ENCODE measurements at places on chromosomes 13 and 19.

DNA sequence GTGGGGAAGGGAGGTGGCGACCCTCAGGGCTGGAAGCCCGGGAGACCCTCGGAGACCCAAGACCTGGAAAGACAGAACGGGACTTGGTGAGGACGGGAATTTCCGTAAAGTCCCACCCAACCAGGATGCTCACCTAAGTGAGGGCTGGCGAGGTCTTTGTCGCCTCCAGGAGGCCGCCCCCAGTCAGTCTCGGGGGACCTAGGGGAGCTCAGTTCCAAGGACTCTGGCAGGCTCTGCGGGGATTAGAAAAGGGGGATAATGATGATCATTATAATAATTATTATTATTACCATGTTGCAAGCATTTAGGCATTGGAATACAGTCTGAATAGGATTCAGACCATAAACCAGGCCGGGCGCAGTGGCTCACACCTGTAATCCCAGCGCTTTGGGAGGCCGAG lies 9.1 kb upstream of the HSD17B14 start:
- DNase-seq: no peak

- peak; percentile 69 for DNase-seq
Observed at GRCh38 chr19:14147797-14148605, 11.6 kb upstream of the ASF1B start.

- no peak for DNase-seq
Observed at GRCh38 chr13:70985371-70985770, 877.1 kb upstream of the KLHL1 start.

DNA sequence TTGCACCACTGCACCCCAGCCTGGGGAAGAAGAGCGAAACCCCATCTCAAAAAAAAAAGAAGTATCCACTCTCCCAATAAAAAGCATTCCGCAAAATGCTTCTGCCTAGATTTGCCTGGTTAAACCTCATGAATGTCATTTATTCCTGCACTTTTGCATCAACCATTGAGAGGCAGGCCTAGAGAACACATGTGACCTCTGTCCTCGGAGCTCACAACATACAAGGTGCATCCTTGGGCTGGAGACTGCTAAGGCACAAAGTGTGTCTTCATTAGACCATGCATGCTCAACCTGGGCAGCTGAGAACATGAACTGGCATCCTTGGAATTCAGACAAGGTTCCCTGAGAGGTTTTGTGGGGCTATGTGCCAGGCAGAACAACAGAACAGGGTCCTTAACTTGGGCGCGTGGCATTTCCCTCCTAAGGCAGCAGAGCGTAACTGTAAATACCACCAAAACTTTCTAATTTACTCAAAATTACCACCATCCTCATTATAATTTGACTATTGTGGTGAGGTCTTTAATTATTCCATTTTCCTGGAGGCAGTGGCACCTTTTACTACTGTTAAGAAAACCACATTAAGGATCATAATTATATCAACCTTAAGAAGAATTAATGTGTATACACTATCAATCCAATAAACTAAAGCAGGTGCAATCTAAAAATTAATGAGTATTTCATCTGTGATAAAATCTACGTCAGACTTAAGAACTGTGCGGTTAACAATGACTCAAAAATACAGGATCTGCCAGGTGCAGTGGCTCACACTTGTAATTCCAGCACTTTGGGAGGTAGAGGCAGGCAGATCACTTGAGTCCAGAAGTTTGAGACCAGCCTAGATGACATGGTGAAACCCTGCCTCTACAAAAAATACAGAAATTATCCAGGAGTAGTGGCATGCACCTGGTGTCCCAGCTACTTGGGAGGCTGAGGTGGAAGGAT lies 13.8 kb downstream of the RCBTB1 start:
- no peak for DNase-seq

DNA sequence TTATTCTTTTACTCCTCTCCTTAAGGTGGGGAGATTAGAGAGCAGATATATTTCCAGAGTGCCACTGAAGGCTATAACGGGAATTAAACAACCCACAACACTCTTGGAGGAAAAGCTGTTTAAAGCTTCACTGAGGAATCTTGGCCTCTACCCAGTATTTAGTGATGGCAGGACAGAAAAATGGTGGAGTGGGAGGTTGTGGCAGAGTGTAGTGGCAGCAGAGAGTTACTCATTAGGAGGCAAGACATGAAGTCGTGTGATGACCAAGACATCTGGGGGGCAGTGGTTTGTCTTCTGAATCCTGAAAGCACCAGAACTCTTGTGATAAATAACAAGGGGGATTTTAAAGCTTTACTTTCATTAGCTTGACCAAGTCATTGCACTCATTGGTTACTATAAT lies 563.5 kb upstream of the SLITRK5 start:
- DNase-seq: no peak

DNA sequence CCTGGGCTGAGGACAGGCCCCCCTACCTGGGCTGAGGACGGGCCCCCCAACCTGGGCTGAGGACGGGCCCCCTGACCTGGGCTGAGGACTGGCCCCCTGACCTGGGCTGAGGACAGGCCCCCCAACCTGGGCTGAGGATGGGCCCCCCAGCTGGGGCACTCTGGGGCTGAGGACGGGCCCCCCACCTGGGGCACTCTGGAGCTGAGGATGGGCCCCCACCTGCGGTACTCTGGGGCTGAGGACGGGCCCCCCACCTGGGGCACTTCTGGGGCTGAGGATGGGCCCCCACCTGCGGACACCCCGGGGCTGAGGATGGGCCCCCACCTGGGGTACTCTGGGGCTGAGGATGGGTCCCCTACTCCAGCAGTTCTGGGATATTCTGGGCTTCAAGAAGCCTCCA lies 65.5 kb downstream of the RASA3 start:
- no peak for DNase-seq

- DNase-seq: no peak
Observed at GRCh38 chr19:47153266-47153665, 22.6 kb downstream of the SAE1 start.

- DNase-seq: no peak
Observed at GRCh38 chr13:72457151-72457550, 270.3 kb downstream of the MZT1 start.

- no peak for DNase-seq
Observed at GRCh38 chr13:40506592-40507446, 159.6 kb downstream of the FOXO1 start.

- no peak for DNase-seq
Observed at GRCh38 chr19:50276370-50277063, 52.7 kb downstream of the KCNC3 start.

DNA sequence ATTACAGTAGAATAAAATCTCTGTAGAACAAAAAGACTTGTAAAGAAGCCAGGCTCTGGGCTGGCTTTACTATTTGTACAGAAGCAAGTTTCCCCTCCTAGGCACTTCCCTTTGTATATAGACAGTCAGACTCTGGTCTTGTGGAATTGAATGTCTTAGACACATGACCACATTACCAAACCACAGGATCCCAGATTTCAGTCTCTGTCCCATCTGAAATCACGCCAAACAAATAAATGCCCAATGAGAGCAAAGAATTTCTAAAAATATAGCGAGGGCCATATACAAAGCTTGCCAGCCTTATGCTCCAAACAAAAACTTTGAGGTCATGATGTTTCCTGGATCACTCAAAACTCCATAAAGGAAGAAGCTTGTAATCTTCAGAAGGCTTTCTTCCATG lies 23.9 kb downstream of the CCDC70 start:
- no peak for DNase-seq

DNA sequence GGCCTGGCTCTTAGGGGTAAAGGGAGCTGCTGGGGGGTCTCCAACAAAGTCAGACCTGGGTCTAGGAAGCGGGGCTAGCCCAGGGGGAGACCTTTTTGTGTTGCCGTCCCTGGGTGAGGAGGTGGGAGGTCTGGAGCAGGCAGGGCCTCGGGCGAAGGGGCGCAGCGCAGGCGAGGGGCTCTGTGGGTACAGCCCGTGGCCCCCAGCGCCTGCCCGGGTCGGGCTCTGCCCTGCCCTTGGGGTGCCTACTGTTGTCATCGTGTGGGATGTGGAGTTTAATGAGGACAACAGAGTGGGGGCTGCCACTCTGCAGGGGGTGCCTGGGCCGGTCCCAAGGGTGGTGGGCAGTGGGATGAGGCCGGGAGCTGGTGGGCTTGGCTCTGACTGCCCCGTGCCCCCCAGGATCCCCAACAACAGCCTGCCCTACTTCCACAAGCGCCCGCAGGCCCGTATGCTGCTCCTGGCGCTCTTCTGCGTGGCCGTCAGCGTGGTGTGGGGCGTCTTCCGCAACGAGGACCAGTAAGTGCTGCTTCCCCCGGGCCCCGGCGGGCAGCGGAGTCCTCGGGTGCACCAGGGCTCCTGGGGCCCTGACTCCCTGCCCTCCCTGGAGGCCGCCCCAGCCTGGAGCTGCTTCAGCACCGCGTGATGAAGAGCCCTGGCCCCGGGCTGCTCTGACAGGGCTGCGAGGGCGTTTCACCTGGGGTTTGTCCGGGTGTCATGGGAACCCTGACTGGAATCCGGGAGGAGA lies 12.2 kb downstream of the SPPL2B start:
- no peak for DNase-seq

DNA sequence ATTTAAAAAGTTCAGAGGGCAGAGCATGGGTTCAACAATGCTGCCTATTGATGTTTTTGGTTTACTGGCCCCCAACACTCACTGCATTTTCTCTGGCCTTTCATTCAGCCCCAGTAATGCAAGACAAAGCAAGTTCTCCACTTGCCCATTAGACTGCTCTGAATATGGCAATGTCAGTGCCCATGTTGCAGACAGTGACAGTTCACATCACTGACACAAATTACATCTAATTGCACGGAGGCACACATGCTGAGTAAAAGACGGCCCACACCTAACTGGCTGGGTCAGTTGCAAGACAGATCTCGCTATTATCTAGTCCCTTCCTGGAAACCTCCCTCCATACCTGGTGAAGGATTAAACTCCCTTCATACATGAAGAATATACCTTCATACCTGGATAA lies 54.0 kb downstream of the ENOX1 start:
- DNase-seq: no peak

GRCh38 chr13:72696579-72696978 lies 30.9 kb downstream of the MZT1 start:
- DNase-seq: peak; percentile 45

DNA sequence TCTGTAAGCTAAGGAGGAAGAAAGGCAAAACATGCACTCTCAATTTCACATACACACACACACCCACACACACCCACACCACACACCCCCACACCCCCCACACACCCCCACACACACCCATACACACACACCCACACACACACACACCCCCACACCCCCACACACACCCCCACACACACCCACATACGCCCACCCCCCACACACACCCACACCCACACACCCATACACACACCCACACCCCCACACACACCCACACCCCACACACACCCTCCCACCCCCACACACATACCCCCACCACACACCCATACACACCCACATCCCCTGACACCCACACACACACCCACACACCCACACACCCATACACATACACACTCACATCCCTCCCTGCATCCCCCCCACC lies 276.1 kb downstream of the ABCC4 start:
- no peak for DNase-seq

DNA sequence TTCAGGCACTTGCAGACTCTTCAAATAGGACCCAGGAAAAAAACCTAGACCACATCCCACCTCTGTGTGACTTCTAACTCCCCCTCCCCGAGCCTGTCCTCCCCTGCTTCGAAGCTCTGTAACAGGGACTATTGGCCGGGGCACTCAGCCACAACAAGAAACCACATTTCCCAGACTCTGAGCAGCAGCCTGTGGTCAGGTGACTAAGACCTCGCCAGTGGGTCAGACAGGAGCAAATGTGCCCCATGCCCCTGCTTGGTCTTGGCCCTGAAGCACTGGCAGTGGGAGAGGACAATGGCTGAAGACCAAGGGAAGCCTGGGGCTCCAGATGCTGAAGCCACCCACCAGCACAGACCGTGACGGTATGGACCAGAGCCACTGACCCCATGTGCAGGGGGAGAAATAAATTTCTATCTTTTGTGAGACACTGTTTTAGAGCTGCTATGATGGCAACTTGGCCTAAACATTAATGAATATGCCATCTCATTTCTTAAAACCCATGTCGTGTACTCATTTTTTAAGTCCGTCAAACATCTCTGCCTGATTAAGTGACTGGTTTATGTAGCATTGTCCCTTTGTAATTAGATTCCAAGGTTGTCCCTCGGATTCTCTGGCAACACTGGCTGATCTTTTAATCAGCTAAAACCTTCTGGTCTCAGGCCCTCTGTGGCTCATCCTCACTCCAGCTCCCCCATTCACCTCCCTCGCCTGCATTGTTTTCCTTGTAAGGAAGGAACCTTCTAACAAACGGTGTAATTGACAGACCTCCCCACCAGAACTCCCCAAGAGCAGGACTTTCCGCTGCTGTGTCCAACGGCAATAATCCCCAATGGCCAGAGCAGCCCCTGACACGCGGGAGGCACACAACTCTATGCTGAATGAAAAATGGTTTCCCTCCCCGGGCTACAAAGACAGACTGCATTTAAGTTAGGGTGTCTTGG lies 98.4 kb downstream of the STK24 start:
- peak; percentile 52 for DNase-seq

DNA sequence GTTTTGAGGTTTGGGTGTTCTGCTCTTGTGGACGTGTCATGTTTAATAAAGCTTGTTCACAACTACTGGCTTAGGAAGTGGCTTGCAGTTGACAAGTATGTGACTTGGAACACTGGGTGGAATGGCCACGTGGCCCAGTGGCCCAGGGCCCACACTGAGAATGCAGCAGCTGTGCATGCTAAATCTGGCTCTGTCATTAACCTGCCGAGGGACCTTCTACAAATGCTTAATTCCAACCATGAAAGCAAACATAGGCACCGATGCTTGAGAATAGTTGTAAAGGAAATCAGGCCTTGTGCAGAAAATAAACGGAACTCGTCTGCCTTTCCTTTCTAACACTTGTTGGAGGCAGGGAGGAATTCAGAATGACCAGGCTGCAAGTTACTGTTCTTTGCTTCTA lies 11.6 kb upstream of the CLDN10 start:
- no peak for DNase-seq

Data from cardiac fibroblast (primary cell).